ENCODE measurements at places on chromosomes 5 and 9.

DNA sequence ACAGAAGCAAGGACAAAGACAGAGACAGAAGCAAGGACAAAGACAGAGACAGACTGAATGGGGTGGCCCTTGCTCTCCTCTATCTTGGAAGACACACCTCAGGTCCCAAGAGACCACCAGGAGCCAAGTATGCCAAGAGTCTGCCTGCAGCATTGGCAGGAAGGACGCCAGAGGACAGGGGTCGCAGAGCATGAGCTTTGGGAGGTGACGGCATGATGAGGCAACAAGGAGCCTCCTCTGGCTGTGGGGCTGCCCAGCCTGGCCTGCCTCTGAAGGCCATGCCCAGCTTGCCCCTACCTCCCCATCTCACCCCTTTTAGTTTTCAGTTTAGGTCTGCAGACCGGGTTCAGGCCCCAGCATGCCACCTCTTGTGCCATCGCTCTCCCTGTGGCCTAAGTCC lies 17.6 kb downstream of the PDGFRB start:
- DNase-seq, result no peak

DNA sequence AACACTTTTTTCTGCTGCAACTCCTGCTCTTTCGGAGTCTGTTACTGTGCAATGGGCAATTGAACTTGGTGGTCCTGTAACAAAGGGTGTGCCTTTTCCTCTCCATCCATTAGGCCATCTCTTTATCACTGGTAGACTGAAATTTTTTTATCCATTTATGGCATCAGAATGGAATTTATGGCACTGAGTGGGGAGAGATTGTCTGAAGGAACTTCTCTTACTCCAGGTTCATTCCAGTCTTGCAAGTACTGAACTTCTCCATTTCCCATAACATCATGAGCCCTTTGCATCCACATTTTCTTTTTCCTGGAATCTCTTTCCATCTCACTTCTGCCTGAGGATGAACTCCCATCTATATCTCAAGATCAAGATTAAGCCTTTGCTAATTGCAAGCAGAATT lies 10.0 kb downstream of the SLC46A2 start:
- no peak for DNase-seq

GRCh38 chr5:178499352-178499751 lies 90.8 kb downstream of the COL23A1 start:
- no peak for DNase-seq

GRCh38 chr5:115549154-115549553 lies 4.6 kb upstream of the FEM1C start:
- DNase-seq, result no peak

DNA sequence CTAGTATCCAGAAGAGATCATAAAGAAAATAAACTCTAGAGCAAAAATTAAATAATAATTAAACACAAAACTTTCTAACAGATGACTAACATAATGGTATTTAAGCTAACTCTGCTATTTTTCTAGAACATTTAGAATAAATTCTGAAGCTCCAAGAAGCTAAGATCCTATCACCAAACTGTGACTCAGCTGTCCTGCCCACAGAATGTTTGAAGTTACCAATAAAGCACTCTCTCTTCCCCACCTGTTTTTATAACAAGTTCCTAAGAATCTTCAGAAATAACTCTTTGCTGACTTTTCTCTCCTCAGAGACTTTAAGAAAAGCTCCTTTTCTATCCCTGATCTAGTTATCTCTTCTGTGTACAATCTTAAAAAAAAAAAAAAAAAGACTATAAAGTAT lies 6.0 kb upstream of the EFNA5 start:
- DNase-seq, result no peak

DNA sequence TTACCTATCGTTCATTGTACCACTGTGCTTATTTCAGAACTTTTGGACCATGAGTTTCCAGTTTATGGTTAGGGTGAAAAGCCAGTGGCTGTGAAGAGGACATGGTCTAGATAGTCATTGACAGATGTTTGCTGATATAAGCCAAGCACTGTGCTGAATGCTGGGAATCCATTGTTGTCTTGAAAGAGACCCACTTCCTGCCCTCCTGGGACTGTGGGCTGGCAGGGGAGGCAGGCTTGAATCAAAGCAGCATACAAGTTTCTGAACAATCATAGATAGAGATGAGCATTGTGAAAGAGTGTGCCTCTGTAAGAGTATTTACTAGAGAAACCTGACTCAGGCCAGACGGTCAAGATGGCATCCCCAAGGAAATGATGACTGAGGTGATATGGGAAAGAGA lies 73.4 kb downstream of the NMUR2 start:
- DNase-seq, result no peak

GRCh38 chr9:20319641-20320337 lies 302.5 kb downstream of the MLLT3 start:
- DNase-seq, result no peak

GRCh38 chr5:143188692-143189091 lies 214.8 kb downstream of the NR3C1 start:
- DNase-seq, result no peak

DNA sequence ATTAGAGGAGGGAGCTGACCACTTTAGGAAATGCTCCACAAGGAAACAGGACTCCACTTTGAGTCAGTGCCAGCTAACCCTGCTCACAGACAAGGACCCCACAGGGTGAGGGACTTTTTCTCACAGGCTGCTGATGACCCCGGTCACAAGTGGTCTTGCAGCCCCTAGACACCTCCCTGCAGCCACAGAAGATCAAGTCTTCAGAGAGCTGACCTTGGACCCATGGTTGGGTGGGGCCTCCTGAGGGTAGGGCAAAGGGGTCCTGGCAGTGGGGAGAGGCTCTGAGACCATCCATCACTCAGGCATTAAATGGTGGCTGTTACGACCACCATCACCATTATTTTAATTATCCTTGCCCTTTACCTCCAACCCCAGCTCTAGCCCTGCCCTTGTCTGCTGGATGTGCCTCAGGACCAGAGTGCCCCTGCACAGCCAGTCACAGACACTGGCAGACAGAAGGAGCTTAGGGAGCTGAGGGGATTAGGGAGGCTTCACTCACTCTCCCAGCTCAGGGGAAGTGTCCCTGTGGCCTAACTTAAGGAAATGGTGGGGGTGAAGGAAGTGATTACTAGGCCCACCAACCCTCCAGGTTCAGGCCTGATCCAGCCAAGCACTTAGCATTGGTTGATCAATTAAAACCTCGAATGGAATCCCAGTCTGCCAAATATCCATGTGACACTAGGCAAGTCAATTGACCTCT lies 1.6 kb downstream of the ACSL6 start:
- no peak for DNase-seq

DNA sequence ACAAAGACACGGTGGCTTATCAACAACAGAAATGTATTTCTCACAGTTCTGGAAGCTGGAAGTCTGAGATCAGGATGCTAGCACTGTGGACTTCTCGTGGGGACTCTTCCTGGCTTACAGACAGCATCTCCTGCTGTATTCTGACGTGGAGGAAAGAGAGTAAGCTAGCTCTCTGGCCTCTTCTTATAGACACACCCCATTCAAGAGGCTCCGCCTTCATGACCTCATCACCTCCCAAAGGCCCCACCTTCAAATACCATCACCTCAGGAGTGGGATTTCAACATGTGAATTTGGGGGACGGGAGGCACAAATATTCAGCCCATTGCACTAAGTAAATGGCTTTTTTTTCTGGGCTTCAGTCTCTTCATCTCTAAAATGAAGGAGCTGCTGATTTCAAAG lies 27.6 kb downstream of the KCNMB1 start:
- no peak for DNase-seq

DNA sequence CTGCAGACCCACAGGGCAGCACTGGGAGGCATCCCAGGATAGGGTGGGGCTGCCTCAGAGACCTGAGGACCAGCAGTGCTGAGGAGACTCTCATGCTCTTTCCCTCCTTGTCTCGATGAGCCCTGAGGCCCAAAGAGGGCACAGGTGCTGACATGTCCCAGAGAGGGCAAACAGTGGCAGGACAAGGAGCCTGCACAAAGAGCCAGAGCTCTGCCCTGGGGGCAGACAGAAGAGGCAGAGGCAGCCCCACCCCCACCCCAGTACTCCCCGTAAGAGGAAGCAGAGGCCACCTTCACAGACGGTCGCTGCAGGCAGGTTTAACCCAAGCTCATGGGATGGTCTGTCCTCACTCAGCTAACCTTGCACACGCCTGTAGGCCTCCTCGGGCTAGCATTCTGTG lies 29.4 kb upstream of the TTLL11 start:
- DNase-seq, result no peak

DNA sequence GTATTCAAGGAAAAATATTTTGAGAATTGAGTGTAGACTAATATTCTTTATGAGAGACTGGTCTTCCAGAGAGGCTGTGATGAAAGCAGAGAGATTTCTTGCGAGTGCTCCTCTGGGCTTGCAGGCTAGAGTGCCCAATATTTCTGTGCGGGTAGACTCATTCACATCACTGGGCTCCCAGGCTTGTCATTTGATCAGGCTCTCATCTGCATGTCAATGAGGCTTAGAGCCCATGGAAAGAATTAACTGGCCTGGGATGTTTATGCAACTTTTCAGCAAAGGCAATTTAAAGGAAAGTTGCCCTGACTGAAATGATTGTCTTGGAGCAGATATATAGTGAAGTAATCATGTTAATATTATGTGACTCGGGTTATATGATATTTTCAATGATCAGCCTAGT lies 42.3 kb downstream of the SNCAIP start:
- no peak for DNase-seq

DNA sequence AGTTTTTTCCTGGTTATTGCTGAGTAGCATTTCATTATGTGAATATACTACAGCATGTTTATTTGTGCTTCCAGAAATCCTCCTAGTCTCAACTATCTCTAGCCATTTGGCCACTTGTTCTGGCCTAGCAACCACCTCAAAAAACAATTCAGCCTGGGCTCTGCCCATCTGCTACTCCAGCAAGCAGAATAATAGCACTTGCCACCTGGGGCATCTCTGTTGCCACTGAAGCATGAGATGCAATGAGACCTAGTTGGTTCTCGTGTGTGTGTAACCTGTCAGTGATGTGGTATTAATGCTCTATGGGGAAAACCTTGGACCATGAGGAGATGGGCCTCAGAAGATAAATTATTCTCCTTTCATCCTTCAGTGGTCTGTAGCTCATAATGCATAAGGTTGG lies 129.5 kb downstream of the RNF180 start:
- DNase-seq, result no peak

DNA sequence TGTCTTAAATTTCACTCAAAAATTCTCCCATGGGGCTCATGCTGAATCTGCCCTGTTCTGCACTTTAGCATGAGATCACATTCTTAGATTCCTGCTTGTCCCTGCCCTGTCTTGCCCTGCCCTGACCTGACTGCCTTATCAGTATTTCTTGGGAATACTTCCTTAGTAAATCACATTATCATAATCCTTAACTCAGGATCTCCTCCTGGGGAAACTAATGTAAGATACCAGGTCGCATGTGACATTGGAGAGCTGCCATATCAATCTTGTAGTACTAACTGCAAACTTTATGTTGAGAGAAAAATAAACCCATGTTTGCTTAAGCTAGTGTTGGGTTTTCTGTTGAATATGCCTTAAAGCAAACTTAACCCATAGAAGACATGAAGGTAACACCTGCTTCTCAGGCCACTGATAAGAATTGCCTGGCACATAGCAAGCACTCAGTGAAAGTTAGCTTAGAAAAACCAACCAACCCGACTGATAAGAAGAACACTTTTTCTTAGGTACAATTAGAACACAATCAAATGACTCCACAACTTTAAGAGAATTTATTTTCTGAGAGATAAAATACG lies 53.3 kb downstream of the IL33 start:
- no peak for DNase-seq
